Tibial nerve (tissue), 4 donors: ENCODE measurements at places on chromosomes 5 and 9.
A peak's percentile ranks its signal among the peaks of the same experiment; 100 is the strongest.

DNA sequence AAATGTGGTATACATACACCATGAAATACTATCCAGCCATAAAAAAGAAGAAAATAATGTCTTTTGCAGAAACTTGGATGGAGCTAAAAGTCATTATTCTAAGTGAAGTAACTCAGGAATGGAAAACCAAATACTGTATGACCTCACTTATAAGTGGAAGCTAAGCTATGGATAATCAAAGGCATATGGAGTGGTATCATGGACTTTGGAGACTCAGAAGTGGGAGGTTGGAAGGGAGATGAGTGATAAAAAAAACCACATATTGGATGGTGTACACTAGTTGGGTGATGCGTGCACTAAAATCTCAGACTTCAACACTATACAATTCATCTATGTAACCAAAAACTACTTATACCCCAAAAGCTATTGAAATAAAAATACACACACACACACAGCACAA, 24.5 kb downstream of the ADAMTS12 start:
- DNase-seq = no peak

DNA sequence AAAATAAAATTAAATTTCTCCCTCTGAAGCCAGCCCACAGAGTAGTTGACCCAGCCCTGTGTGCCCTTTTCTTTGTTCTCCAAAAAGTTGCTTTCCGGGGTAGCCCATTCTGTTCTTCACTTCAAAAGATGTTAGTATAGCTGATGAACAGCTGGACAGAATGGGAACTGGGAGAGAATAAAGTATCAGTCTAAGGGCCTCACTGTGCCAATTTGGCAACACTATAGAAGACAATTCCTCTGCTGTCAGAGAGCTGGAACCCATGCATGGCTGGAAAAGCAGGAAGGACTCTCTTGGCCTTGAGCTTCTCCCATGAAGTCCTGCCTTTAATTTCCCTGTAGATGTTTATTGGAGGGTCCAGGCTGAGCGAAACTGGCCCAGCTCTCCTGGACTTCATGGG, 11.0 kb upstream of the TNFSF8 start:
- no peak for DNase-seq

- DNase-seq = no peak
Observed at GRCh38 chr5:116476897-116477537, 97.6 kb downstream of the SEMA6A start.

DNA sequence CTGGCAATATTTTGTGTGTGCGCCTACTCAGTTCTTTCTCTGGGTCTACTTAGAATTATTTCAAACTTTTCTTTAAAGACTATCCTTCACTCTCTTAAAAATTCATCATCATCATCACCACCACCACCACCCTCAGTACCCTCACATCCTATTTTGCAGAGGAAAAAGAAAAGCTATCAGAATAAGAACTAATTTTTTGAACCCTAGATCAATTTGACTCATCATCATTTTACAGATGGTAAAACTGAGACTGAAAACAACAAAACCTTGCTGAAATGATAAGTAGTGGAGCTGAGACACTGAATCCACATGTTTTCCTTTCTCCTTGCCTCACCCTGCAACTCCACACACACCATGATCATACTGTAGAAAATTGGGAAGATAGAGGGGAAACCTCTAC, 119.3 kb downstream of the SSBP2 start:
- no peak for DNase-seq

DNA sequence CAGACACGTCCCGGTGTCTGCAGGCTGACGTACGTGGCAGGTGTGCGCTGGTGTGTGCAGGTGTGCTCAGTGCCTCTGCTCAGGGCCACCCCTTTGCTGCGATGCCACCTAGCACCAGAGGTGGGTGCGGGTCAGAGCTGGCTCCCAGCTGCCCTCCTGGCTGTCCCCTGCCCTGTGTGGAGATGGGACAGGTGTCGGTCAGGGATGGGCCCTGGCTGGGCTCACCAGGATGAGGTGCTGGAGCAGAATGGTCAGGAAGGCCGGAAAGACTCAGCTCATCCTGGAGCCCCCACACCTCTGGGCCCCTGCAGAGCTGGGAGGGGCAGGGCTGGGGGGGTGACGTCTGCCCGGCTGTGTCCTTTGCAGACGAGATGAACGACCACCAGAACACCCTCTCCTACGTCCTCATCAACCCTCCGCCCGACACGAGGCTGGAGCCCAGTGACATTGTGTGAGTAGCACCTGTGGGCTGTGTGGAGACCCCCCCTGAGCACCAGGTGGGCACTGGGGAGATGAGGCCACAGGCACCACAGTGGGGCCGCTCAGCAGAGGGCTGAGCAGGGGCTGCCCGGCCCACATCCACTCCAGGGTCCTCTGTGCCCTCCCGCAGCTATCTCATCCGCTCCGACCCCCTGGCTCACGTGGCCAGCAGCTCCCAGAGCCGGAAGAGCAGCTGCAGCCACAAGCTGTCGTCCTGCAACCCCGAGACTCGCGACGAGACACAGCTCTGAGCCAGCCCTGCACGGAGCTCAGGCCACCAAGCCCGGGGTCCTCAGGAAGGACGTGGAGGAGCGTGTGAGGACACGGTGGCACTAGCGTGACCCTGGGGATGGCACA, 89.7 kb downstream of the KCNT1 start:
- DNase-seq = no peak

- DNase-seq = no peak
Observed at GRCh38 chr9:134607971-134608370, 33.6 kb upstream of the COL5A1 start.

GRCh38 chr9:107612136-107612535, 122.6 kb upstream of the KLF4 start:
- DNase-seq = peak; percentile 73

- DNase-seq = no peak
Observed at GRCh38 chr5:96159043-96159442, 197.4 kb upstream of the ELL2 start.

- no peak for DNase-seq
Observed at GRCh38 chr9:17613758-17614157, 34.9 kb downstream of the SH3GL2 start.

DNA sequence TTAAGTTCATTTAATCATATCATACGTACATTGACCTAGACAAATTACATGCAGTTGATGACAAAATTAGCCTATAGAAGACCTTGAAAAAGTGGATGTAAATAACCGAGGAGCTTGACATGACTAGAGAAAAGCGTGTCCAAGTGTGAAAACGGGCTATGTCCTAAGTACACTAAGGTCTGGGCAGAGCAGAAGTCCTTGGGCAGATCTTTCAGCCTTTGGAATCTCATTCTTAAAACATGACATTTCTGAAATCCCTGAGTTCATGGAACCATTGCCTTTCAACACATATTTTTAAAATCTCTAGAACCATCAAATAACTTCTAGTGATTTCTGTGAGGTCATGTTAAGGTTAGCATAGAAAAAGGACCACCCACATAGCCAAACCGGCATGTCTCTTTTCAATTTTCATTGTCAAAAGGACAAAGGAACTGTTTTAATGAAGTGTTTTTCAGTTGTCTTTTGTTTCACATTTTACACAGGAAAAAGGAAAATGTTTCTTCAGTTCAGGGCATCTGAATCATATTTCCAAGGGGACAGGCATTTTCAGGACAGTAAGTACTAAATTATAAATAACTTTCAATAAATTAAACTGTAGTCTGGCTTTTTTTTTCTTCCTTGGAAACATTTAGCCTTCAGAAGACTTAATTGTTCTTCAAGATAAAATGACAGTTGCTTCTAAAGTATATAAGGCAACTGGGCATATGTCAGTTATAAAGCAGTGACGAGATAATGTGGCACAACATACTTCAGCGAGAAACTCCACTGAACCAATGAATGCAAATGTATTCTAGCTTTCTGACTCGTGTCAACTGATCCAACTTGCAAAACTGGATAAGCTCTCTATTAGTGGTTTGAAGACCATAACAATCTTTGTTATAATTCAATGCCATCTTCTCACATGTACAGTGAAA, 416.8 kb downstream of the NFIB start:
- DNase-seq = no peak

GRCh38 chr5:78647838-78648358, 674 bp downstream of the LHFPL2 start:
- DNase-seq = peak; percentile 25

DNA sequence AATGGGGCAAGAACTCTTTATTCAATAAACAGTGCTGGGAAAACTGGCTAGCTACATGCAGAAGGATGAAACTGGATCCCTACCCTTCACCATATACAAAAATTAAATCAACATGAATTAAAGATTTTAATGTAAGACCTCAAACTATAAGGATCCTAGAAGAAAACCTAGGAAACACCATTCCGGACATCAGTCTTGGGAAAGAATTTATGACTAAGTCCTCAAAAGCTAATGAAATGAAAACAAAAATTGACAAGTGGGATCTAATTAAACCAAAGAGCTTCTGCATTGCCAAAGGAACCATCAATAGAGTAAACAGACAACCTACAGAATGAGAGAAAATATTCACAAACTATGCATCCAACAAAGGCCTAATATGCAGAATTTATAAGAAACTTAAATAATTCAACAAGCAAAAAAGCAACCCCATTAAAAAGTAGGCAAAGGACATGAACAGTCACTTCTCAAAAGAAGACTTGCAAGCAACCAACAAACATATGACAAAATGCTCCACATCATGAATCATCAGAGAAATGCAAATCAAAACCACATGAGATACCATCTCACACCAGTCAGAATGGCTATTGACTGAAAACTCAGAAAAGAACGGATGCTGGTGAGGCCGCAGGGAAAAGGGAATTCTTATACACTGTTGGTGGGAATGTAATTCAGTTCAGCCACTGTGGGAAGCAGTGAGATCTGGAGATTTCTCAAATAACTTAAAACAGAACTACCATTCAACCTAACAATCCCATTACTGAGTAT, 104.3 kb upstream of the MAP3K1 start:
- DNase-seq = no peak

DNA sequence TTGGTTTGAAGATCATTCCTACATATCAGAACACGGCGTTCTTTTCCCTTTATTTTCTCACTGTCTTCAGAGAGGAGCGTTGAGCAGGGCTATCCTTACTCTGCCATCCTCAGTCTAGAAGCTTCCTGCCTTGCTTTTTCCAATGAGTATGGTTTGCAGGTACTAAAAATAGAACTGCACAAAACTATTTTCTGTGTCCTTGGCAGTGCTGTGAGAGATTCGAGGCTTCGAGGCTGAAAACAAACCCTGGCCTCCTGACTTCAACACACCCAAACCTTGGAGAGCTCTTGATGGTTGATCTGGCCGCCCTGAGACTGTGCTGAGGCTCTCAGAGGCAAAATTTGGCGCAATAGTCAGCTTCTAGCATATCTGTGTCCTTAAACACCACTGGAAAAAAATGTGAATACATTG, 78.9 kb downstream of the GOLPH3 start:
- DNase-seq = peak; percentile 33

GRCh38 chr9:110255463-110256379, 586 bp downstream of the TXN start:
- peak; percentile 38 for DNase-seq

- no peak for DNase-seq
Observed at GRCh38 chr9:117437283-117437682, 22.4 kb upstream of the ASTN2 start.

DNA sequence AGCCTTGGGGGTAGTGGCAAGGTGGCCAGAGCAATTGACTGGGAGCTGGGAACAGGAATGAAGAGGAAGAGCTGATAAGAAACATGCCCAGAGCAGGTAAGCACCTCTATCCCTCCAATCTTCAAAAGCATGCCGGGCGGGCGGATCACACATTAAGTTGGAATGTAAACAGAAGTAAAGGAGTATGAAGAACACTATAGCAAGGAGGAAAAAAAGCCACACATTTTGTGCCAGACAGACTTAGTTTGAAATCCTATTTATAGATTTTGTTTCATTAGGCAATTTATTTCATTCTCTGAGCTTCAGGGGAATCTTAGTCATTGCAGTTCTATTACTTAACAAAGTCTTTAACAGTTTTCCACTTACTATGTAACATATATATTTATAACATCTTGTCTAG, 173.9 kb upstream of the TNC start:
- no peak for DNase-seq

GRCh38 chr5:133430095-133430494, 182.2 kb downstream of the FSTL4 start:
- no peak for DNase-seq

GRCh38 chr9:131627326-131627647, 82.0 kb downstream of the PRRT1B start:
- no peak for DNase-seq

DNA sequence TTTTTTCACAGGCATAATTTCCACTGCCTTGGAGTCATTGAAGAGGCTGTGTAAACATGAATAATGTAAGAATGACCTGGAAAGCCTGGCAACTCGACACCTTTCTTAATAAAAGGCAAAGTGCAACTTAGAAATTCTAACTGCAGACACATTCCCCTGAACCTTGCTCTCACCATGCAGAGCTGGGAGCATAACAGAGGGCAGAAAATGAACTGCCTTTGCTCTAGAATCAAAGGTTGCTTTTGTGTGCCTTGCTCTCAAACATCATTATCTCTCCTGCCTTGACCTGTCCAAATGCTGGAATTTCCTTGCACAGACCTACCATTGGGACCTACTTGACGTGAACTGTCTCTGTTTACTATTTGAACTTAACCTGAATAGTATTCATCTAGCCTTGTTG, 462.0 kb upstream of the ZNF462 start:
- DNase-seq = no peak

- DNase-seq = no peak
Observed at GRCh38 chr5:175674731-175675346, 17.0 kb downstream of the HRH2 start.

GRCh38 chr5:156824800-156825199, 25.3 kb upstream of the PPP1R2B start:
- DNase-seq = no peak

GRCh38 chr5:74063821-74064220, 437.8 kb downstream of the ARHGEF28 start:
- no peak for DNase-seq

DNA sequence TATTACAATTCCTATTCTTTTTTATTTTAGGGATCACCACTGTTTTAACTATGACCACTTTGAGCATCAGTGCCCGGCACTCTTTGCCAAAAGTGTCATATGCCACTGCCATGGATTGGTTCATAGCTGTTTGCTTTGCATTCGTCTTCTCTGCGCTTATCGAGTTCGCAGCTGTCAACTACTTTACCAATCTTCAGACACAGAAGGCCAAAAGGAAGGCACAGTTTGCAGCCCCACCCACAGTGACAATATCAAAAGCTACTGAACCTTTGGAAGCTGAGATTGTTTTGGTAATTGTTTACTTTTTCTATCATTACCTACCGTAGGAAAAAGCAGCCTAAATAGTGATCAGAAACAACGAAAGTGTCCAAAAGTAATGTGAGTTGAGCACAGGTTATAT, 6.4 kb downstream of the GABRA6 start:
- DNase-seq = no peak

GRCh38 chr5:146006470-146007190, 70.3 kb downstream of the SH3RF2 start:
- no peak for DNase-seq

GRCh38 chr5:126857472-126858410, 80.8 kb downstream of the LMNB1 start:
- no peak for DNase-seq

GRCh38 chr5:69295088-69295754, 37.4 kb downstream of the CCDC125 start:
- no peak for DNase-seq

- no peak for DNase-seq
Observed at GRCh38 chr9:69975681-69976080, 68.0 kb upstream of the MAMDC2 start.
